ENCODE measurements at places on chromosomes 12 and 14.

- peak; percentile 65 for DNase-seq
These were observed 50.8 kb upstream of the ZFP36L1 start for GRCh38 chr14:68843471-68844209.

- no peak for DNase-seq
These were observed 1.5 kb upstream of the IGF1 start for GRCh38 chr12:102481705-102482425.

- DNase-seq, result peak; percentile 88
These were observed 92.7 kb downstream of the LRRC74A start for GRCh38 chr14:76918782-76919394.

DNA sequence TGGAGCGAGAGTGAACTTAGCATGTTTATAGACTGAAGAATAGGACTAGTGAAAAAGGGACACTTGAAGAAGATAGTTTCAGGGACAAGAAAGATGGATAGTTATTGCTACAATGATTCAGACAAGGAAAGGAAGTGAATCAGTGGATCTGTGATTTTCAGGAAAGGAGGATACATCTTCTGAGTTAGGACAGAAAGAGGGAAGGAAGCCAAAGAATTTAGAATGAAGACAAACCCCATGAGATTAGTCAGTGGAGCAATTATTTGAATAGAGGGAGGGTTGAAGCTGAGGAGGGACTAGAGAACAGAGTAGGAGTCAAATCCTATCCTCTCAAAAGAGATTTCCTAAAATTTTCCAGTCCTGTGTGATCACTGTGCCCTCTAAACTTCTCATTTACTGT, 282.7 kb downstream of the AKAP6 start:
- DNase-seq, result no peak

- no peak for DNase-seq
These were observed 118.6 kb downstream of the FUT8 start for GRCh38 chr14:65531148-65531547.

- DNase-seq, result no peak
These were observed 512.4 kb downstream of the TMTC2 start for GRCh38 chr12:83199069-83199468.

- no peak for DNase-seq
These were observed 207.6 kb upstream of the PDZRN4 start for GRCh38 chr12:40980427-40980961.

DNA sequence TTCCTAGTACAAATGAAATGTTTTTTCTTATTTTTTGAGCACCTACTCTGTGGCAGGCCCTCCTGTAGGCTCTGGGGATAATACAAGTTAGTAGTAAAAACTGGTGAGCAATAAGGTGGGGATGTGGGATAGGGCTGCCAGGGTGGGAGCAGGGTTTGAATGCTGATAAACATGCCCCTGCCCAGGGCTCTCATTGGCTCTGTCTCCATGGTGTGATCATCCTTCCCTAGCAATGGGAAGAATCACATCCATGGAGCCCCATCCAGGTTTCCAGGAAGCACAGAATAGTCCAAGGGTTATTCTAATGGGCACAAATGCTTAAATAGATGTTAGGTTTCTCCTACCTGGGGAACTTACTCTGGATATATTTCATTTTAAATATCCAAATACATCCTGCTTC, 45.5 kb downstream of the GIT2 start:
- DNase-seq, result no peak

GRCh38 chr14:96351986-96352385, 11.2 kb downstream of the ATG2B start:
- no peak for DNase-seq

Data from NCI-H460 (cell line).